Pulmonary artery endothelial cell (primary cell): ENCODE measurements at places on chromosomes 6 and 20.
A peak's percentile ranks its signal among the peaks of the same experiment; 100 is the strongest.

DNA sequence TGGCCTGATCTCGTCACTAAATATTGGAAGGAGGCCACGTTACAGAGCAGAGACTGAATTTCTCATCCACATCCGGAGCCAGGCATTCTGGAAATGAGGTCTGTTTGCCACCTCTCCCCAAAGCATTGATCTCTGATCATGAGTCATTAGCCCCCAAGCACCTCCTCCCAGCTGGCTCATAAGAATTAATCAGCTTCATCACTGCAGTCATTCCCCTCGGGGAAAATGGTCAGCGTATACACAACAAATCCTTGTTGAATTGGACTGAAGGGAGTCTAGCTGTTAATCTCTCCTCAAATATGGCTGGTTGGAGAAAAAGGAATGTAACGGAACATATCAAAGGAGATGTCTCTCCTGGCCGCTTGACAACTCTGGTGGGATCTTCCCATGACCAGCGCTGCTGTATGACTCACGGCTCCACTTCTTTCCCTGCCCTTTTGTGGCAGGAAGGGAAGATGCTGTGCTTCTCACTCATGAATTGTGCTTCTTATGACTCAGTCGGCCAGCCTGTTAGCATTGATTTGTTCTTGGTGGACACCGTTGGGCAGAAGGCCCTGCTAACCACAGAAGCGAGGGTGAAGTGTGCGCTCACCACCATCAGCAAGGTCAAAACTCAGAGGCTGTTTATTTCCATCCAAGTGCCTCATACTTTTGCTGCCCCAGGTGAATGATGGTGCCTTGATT lies 76.7 kb downstream of the RNF182 start:
- no peak for DNase-seq

DNA sequence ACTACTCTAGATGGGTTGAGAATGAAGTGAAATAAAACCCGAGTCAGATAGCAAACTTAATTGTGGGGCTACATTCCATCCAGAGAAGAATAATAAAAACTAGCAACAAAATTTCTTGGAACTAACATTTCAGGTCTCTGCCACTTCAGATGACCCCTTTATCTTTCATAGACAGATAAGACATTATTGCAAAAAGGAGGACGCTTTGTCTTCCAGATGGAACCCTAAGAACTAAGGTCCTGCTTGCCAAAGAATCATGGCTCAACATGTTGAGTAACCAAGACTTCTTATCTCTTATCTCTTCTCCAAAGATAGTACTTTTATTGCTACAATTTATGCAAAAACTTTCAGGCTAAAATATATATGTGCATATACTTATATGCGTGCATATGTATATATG lies 221.1 kb upstream of the PREP start:
- DNase-seq = no peak

DNA sequence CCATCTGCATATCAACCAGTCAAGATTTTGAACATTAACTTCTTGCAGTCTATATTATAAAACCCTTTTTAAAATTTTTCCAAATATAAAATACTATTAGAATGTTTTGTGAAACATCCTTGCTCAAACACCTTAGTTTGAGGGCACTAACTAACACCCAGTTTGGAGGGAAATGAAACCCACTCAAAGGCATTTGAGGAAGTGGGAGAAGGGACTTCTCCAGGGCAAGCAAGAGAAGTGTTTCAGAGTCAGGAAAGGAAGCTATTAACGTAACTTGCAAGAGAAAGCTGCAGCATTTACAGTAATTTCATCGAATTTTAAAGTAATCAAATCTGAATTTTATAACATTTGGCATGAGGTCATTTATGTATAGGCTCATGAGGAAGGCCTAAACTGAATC lies 21.3 kb downstream of the MTFR2 start:
- DNase-seq = no peak

GRCh38 chr6:6798448-6798860 lies 209.9 kb downstream of the LY86 start:
- no peak for DNase-seq

- DNase-seq = no peak
These were observed 84.5 kb downstream of the JARID2 start for GRCh38 chr6:15330174-15330944.

GRCh38 chr6:132482581-132482980 lies 30.3 kb downstream of the STX7 start:
- no peak for DNase-seq

- no peak for DNase-seq
These were observed 1.0 kb upstream of the E2F3 start for GRCh38 chr6:20400456-20401204.

DNA sequence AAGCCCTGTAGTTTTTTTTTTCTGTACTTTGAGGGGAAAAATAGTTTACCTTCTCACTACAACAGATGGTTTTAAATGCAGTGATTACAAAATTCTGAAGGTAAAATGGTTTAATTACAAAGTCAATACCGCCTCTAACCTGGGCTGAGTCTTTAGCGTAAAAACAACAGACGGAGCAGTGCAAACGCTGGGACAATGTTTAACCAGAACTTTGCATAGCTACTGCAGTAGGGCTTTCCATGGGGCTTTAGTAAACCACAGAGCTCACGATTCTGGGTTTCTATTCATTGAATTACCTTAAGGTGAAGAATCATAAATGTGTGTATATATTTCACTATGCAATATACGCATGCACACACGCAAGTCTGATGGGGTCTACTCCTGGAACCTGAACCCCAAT lies 77.9 kb downstream of the RFX6 start:
- DNase-seq = no peak

- no peak for DNase-seq
These were observed 33.9 kb downstream of the DSE start for GRCh38 chr6:116404696-116405095.

- no peak for DNase-seq
These were observed 72.6 kb downstream of the CD109 start for GRCh38 chr6:73768558-73768957.

DNA sequence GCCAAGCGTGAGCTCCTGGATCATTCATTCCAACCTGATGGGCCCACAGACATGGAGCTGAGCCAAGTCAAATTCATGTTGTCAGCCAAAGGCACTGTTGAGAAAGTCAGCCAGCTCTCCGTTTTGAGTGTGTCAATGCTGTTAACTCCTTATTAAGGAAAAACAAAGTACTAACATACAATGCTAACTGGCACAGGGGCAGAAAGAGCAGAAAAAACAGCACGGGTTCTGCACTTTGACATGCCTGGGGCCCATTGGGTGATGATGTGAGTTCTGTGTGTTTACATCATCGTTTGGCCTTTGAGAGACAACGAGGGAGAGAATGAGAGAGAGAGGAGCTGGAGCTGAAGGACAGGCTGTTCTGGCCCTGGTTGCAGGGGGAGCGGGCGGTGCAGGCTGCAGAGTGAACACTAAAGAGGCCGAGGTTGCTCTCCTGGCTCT lies 85.9 kb downstream of the SMOC2 start:
- peak; percentile 44 for DNase-seq

DNA sequence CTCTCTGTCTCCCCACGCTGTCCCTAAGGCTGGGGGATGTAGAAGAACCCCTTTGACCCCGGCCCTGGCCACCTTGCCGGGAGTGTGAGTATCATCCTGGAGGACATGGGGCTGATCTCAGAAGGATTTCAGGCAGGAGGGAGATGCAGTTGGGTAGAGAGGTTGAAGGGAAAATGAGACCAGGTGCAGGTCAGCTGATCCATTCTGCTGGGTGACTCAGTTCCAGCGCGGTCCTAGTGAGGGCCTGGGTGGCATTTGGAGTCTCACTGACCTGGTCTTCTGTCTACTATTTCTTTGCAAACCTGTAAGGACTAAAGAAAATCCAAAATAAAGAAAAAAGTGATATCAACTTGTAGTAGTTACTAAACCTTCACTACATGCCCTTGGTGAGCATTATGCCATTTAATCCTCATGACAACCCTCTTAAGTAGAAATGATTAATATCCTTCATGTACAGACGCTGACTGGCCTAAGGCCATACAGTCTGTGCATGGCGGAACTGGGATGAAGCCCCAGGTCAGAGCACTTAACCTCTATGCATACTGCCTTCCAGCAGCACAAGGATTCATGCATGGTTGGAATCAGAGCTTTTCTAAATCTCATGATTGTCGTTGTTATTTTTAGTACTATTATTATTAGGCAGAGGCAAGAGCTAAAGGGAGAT lies 106.3 kb downstream of the ZDHHC14 start:
- DNase-seq = no peak

DNA sequence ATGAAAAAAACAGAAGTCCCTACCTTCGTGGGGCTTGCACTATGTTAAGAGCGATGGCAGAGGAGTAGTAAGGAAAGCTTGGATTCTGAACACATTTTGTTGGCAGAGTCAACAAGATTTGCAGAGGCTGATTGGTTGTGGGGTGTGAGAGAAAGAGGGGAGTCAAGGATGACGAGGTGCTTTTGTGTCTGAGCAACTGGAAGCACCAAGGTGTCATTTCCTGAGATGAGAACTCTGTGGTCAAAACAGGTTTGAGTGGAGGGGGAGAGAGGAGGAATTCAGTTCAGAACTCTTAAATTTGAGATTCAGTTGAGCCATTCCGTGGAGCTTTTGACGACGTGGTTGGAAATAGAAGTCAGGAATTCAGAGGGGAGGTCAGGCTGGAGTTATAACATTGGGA lies 3.5 kb downstream of the OCSTAMP start:
- DNase-seq = no peak

- DNase-seq = no peak
These were observed at the start of gene SRSF12 for GRCh38 chr6:89117211-89118108. SRSF12 (minus strand) TSS chr6:89118071; CDS start chr6:89117887, 184 bp downstream.

DNA sequence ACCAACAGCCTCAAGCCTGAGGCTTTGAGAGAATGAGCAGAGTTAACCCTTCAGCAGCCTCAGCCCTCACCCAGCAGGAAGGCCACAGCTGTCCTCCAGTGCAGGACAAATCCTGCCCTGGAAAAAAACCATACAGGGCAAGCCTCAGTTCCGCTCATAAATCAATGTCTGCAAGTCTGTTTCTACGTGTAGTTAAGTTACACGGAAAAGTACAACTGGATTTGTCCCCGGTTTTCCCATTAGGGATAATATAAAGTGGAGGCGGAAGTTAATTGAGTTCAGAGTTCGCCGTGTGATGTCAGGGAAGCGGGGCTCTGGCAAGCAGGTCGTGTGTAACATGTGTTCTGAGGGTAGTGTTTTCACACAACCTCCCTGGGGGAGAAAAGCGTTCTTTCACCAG lies 44.2 kb upstream of the EYA2 start:
- no peak for DNase-seq

- no peak for DNase-seq
These were observed 29.1 kb upstream of the ECI2 start for GRCh38 chr6:4164456-4164855.

DNA sequence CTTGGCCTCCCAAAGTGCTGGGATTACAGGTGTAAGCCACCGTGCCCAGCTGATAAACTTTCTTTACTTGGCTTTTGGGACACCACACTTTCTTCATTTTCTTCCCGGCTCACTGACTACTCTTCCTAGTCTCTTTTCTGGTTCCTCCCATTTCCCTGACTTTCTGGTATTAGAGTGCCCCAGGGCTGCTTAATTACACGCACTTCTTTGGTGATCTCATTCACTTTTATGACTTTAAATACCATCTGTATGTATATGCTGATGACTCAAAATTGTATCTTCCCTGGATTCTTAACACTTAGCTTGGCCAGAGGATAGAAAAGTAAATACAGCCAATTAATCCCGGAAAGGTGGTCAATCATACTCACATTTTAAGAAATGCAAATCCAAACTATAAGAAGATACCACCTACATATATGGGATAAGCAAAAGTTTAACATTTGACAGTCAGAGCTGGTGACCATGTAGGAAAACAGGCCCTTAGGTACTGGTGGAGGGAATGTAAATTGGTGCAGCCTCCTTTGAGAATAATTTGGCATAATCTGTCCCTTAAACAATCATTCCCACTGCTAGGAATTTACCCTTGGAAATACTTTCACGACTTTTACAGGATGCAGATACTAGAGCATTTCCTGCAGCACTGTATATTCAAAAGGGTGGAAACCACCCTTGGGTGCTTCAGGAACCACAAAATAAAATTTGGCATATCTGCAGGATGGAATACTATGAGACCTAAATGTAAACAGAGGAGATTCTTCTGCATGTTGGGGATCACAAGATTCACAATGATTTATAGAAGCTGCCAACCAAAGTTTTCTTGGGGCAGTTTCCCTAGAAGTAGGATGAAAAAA lies 9.4 kb upstream of the NANP start:
- DNase-seq = peak; percentile 17

- no peak for DNase-seq
These were observed 3.9 kb upstream of the TGM2 start for GRCh38 chr20:38168791-38169589.

DNA sequence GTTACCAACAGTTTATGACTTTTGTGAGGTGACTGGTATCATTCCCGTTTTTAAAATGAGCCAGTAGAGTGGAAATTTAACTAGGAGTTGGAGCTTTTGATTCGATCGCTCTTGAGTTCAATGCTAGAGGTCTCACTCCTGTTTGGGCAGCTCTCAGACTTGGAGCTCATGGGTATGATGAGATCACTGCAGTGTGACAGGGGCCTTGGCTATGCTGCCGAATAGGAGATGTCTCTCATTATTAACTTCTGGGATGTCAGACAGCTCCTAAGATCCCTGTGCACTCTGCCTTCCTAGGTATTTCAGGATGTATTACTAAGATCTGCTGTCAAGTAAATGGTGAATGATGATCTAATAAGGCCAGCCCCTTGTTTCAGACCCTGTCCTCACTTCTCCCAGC lies 20.4 kb downstream of the AKAP12 start:
- DNase-seq = no peak

GRCh38 chr6:118511930-118512715 lies 36.0 kb upstream of the PLN start:
- DNase-seq = no peak

DNA sequence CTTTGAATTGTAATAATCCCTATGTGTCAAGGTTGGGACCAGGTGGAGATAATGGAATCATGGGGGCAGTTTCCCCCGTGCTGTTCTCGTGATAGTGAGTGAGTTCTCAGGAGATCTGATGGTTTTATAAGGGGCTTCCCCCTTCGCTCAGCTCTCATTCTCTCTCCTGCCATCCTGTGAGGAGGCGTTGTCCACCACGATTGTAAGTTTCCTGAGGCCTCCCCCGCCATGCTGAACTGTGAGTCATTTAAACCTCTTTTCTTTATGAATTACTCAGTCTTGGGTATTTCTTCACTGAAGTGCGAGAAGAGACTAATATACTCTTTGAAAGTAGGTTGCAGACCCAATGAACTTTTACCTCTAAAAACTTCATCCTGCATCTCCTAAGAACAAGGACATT lies 39.2 kb upstream of the KCNG1 start:
- no peak for DNase-seq
